ENCODE measurements at places on chromosomes 1 and 21. TPM values are rescaled to one million over a fixed set of nuclear protein-coding genes. Genes with fewer than 3 reads are reported as not detected.

GRCh38 chr21:45590726-45591618, 48.7 kb upstream of the SLC19A1 start:
- peaks cover 18% of the 10 kb centered on the region for H3K27me3 ChIP-seq
- peak overlapping the region; percentile 51 for H3K4me3 ChIP-seq
- H3K27ac ChIP-seq, result no peak overlapping the region
- H3K4me1 ChIP-seq, result peaks cover 5% of the 10 kb centered on the region
- no peaks in the 10 kb centered on the region for H3K36me3 ChIP-seq

DNA sequence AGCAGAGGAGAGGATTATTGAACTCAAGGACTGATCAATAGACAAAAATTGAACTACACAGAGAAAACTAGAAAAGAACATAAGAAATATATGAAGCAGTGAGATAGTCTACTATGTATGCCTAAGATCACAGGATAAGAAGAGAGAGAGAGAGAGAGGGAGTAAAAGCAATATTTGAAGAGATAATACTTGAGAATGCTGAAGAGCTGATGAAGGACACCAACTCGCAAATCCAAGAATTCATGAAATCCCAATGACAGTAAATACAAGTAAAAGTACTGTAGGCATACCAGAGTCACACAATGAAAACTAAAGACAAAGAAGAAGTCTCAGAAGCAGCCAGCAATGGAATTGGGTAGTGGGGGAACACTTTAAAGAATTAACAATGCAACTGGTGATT, 260.1 kb upstream of the SPAG17 start:
- no peaks in the 10 kb centered on the region for H3K36me3 ChIP-seq
- no peak for DNase-seq
- H3K4me1 ChIP-seq, result no peaks in the 10 kb centered on the region
- H3K27ac ChIP-seq, result no peak overlapping the region
- no peak overlapping the region for H3K4me3 ChIP-seq

DNA sequence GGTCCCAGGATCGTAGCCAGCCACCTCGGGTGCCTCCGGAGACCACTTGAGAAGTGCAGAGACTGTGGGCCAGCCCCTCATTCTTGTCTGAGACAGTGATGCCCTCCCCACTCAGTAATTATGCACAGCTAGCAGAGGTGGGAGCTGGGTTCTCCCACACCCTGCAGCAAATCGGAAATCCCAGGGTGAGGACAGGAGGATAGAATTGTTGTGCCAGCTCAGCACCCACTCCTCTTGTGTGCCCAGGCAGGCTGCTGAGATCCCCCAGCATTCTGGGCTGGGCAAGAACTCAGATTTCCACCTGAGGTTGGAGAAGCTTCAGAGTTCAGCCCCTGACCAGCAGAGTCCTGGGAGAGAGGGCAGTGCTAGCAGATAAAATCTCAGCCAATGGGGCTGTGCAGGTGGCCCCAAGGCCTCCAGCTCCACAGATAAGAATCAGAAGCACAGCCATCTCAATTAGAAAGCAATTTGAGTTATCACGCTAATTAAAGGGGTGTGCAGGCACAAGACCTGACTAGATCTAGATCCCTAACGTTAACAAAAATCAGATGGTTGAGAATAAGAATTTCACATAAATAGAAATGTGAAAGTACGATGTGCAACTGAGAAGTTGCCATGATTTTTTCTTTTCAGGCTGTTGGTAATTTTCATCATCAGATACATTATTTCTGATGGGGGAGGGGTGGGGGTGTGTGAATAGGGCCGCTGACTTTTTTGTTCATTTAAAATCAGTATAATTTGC, 45.5 kb upstream of the IRF2BP2 start:
- H3K27ac ChIP-seq, result no peak overlapping the region
- H3K4me1 ChIP-seq, result peaks cover 10% of the 10 kb centered on the region

- DNase-seq, result no peak
- peaks cover 31% of the 10 kb centered on the region for H3K36me3 ChIP-seq
- H3K27ac ChIP-seq, result no peak overlapping the region
Measured at GRCh38 chr1:169395955-169396354, 28.0 kb downstream of the BLZF1 start.

DNA sequence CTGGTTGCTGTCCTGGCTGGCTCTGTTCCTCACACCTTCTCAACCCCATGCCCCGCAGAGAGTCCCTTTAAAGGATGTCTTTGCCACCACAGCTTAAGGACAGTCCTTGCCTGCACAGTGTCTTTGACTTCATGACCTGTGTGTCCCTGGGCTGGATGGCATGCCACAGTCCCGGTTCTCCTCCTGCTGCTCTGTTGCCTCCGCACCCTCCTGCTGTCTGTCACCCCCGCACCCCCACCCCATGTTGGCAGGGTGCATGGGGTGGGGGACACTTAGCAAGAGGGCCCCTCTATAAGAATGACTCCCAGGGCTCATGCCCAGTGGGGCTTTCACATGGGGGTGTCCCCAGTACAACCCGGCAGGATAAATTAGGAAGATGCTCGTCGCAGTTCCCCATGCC, 41.6 kb upstream of the PADI1 start:
- DNase-seq, result no peak
- no peaks in the 10 kb centered on the region for H3K27me3 ChIP-seq
- no peak overlapping the region for H3K4me3 ChIP-seq
- no peak overlapping the region for H3K27ac ChIP-seq

- H3K36me3 ChIP-seq, result no peaks in the 10 kb centered on the region
- peaks cover 5% of the 10 kb centered on the region for H3K4me1 ChIP-seq
- H3K27me3 ChIP-seq, result no peaks in the 10 kb centered on the region
- peak; percentile 23 for DNase-seq
- no peak overlapping the region for H3K27ac ChIP-seq
Measured at GRCh38 chr1:54163051-54163450, 10.3 kb upstream of the CDCP2 start.

DNA sequence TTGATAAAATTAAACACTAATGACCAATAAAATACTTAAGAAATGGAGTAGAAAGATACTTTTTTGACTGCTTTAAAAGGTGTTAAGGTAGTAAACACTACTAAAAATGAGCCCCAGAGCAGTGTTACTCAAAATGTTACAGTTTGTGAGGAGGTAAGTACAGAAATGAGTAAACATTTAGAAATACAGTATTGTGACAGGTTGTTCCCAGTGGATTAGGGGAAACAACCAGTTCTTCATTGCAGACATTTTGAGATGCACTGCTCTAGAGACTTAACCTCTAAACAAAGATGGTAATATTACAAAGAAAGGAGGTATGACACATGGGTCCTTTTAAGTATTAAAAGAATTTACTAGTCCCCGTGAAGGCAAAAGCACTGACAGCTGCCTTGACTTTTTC, 12.7 kb downstream of the DHX9 start:
- peaks cover 97% of the 10 kb centered on the region for H3K36me3 ChIP-seq
- H3K27ac ChIP-seq, result no peak overlapping the region
- DNase-seq, result no peak
- H3K4me3 ChIP-seq, result no peak overlapping the region

Gene DAB1
- total RNA-seq, result 0.29 TPM

DNA sequence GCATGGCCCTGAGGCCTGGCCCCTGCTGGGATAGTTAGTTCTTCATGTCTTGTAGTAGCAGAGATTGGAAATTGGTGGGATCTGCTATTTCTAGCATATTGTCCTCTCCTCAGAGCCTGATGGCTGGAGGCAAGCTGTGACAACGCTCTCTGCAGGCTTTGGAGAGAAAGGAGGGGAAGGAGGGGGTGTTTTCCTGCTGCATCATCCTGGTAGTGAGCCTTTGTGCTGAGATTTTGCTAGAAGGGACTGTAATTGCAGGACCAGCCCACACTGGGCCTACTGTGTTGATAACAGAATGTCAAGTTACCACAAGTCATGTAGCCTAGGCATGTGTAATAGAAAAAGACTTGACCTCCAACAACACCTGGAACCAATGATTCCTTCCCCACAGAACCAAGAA, 351.0 kb downstream of the SIPA1L2 start:
- H3K4me3 ChIP-seq, result no peak overlapping the region
- no peak overlapping the region for H3K27ac ChIP-seq
- H3K36me3 ChIP-seq, result no peaks in the 10 kb centered on the region

- no peak for DNase-seq
- H3K4me3 ChIP-seq, result peak overlapping the region; percentile 87
- H3K4me1 ChIP-seq, result peaks cover 33% of the 10 kb centered on the region
- H3K27ac ChIP-seq, result peak overlapping the region; percentile 100
- H3K36me3 ChIP-seq, result peaks cover 35% of the 10 kb centered on the region
Measured at GRCh38 chr21:33544451-33545195, 1.8 kb downstream of the SON start.

GRCh38 chr1:55262822-55263221, 47.7 kb upstream of the USP24 start:
- H3K36me3 ChIP-seq, result no peaks in the 10 kb centered on the region
- H3K4me1 ChIP-seq, result no peaks in the 10 kb centered on the region
- no peaks in the 10 kb centered on the region for H3K27me3 ChIP-seq

Gene SLC30A10
- total RNA-seq, result not detected

Gene TRIM45
- total RNA-seq, result 1.7 TPM

GRCh38 chr1:41400225-41400624, 39.0 kb downstream of the FOXO6 start:
- no peak overlapping the region for H3K27ac ChIP-seq
- H3K4me1 ChIP-seq, result no peaks in the 10 kb centered on the region
- H3K27me3 ChIP-seq, result peaks cover 16% of the 10 kb centered on the region
- no peaks in the 10 kb centered on the region for H3K36me3 ChIP-seq
- no peak for DNase-seq
- H3K4me3 ChIP-seq, result no peak overlapping the region

GRCh38 chr1:178121883-178122282, 28.0 kb downstream of the RASAL2 start:
- H3K36me3 ChIP-seq, result no peaks in the 10 kb centered on the region
- no peak overlapping the region for H3K4me3 ChIP-seq
- H3K4me1 ChIP-seq, result peaks cover 3% of the 10 kb centered on the region
- no peaks in the 10 kb centered on the region for H3K27me3 ChIP-seq
- no peak overlapping the region for H3K27ac ChIP-seq
